ENCODE measurements at places on chromosomes 5 and 9.
A peak's percentile ranks its signal among the peaks of the same experiment; 100 is the strongest.

GRCh38 chr5:59130431-59130830 lies 547.6 kb downstream of the RAB3C start:
- no peak overlapping the region for H3K4me3 ChIP-seq
- DNase-seq = no peak
- peaks cover 22% of the 10 kb centered on the region for H3K36me3 ChIP-seq

- no peaks in the 10 kb centered on the region for H3K4me1 ChIP-seq
- H3K27me3 ChIP-seq = peaks cover 34% of the 10 kb centered on the region
- no peak for DNase-seq
- peaks cover 3% of the 10 kb centered on the region for H3K36me3 ChIP-seq
- H3K27ac ChIP-seq = no peak overlapping the region
Measured at GRCh38 chr5:132142459-132142858, 68.9 kb downstream of the CSF2 start.

GRCh38 chr9:124222918-124223720 lies 34.6 kb upstream of the NEK6 start:
- peaks cover 11% of the 10 kb centered on the region for H3K27me3 ChIP-seq
- peak overlapping the region; percentile 32 for H3K27ac ChIP-seq
- H3K36me3 ChIP-seq = no peaks in the 10 kb centered on the region
- DNase-seq = no peak

DNA sequence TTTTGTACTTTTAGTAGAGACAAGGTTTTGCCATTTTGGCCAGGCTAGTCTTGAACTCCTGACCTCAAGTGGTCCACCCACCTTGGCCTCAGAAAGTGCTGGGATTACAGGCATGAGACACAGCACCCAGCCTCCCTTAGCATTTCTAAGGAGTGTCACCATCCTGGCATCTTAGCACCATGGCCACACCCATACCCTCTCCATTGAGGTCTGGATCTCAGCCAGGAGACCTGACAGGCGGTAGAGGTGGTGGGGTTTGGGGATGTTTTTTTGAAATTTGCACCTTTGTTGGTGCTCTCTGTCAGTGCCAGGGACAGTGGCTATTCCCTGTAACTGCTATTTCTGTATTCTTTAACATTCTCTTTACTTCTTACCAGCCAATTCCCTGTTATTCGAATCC lies 72.5 kb downstream of the TRIM36 start:
- no peak overlapping the region for H3K27ac ChIP-seq
- no peaks in the 10 kb centered on the region for H3K36me3 ChIP-seq
- H3K4me1 ChIP-seq = no peaks in the 10 kb centered on the region
- H3K4me3 ChIP-seq = no peak overlapping the region
- H3K27me3 ChIP-seq = peaks cover 11% of the 10 kb centered on the region

- no peaks in the 10 kb centered on the region for H3K4me1 ChIP-seq
- no peaks in the 10 kb centered on the region for H3K27me3 ChIP-seq
- no peak overlapping the region for H3K27ac ChIP-seq
- H3K4me3 ChIP-seq = no peak overlapping the region
Measured at GRCh38 chr9:100554935-100555401, 22.9 kb upstream of the CAVIN4 start.

- no peak overlapping the region for H3K4me3 ChIP-seq
- DNase-seq = no peak
- H3K27ac ChIP-seq = no peak overlapping the region
Measured at GRCh38 chr5:2658881-2659470, 92.5 kb downstream of the IRX2 start.

DNA sequence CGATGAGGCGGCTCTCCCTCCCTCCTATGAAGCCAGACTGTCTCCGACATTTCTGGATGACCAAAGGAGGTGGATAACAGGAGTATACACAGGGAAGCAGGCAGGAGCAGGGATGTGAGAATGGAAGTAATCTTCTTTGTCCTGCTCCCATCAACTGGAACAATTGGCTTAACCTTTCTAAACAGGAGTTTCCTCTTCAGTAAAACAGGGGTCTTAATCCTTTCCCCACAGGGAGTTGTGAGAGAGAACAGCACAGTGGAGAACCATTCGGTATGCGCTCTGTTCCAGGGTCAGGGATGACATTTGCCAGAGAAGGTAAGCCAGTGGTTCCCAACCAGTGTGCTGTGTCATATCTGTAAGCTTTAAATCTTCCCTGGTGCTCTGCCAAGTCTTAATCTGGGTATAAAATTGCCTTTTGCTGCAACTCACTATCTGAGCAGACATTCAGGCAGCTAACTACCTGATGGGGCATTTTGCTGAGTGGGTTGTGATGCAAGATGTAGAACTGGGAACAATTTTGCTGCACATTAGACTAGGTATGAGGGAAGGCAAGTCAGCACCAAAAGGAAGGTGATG lies 294.8 kb upstream of the KIF2A start:
- DNase-seq = no peak
- no peaks in the 10 kb centered on the region for H3K36me3 ChIP-seq
- no peak overlapping the region for H3K27ac ChIP-seq
- H3K27me3 ChIP-seq = no peaks in the 10 kb centered on the region

DNA sequence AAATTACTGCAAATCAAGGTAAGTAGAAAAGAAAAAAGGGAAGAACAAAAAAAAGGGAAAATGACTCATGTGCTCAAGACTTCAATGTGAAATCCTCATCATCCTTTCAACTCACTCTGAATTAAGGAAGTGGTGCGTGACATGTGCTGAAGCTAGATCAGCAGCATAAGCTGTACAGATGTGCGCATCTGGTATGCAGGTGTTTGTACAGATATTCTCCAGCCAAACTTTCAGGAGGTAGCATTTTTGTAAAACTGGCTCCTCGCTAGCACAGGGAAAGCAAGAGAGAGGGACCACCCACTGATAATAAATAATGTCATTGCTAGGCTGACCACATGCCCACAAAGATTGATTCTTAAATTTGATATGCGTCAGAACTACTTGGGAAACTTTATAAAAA lies 253.9 kb upstream of the RGMB start:
- H3K4me1 ChIP-seq = no peaks in the 10 kb centered on the region
- no peak for DNase-seq
- H3K36me3 ChIP-seq = no peaks in the 10 kb centered on the region
- H3K4me3 ChIP-seq = no peak overlapping the region
- H3K27me3 ChIP-seq = no peaks in the 10 kb centered on the region

- peaks cover 18% of the 10 kb centered on the region for H3K27me3 ChIP-seq
- no peaks in the 10 kb centered on the region for H3K36me3 ChIP-seq
- no peaks in the 10 kb centered on the region for H3K4me1 ChIP-seq
- H3K27ac ChIP-seq = no peak overlapping the region
Measured at GRCh38 chr9:99660191-99660636, 161.5 kb upstream of the NR4A3 start.

DNA sequence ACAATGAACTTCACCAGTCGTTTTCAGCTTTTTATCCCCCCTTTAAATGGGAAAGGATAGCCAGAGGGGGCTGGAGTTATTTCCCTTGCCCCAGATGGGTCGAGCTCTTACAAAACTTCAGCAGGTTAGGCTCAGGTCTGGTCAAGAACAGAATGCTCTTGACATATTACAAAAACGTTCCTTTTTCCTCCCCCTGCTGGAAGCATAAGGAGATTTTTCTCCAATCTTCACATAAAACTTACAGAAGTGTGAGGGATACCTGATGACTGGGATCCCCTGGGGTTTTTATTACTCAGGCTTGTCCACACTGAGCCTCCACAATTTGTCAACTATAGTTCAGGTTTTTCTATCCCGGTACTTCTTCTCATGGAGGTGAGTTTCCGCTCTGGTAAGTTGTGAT lies 60.8 kb downstream of the CSF2 start:
- H3K27ac ChIP-seq = no peak overlapping the region
- no peak overlapping the region for H3K4me3 ChIP-seq
- no peak for DNase-seq

DNA sequence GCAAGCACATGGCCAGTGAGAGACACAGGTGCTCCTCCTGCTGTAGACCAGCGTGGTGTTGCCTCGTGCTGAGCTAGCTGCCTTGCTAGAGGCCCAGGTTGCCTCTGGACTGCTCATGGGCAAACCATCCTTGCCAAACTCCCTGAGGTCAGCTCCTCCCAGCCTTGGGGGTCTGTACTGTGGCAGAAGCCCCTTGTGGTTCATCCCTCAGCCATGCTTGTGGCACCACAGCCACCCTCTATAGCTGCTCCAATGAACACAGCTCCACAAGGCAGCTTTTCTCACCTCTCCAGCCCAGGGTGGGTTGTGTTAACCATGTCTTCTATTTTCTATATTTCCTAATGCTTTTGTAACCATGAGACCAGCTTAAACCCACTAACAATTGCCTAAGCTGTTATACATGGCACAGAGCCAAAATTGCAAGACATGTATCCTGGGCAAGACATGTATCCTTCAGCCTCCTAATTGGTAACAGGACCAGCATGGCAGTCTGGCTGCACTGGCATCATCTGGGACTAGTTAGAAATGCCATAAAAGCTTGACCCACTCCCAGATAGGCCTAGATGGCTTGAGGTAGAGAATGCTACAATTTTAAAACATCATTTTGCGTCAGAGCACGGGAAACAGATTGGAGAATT lies 183.1 kb upstream of the S1PR3 start:
- no peak overlapping the region for H3K4me3 ChIP-seq
- H3K4me1 ChIP-seq = no peaks in the 10 kb centered on the region

GRCh38 chr5:177366528-177367322 lies 9.0 kb downstream of the RGS14 start:
- no peak for DNase-seq
- H3K4me1 ChIP-seq = peaks cover 73% of the 10 kb centered on the region
- H3K27me3 ChIP-seq = no peaks in the 10 kb centered on the region
- no peak overlapping the region for H3K27ac ChIP-seq

DNA sequence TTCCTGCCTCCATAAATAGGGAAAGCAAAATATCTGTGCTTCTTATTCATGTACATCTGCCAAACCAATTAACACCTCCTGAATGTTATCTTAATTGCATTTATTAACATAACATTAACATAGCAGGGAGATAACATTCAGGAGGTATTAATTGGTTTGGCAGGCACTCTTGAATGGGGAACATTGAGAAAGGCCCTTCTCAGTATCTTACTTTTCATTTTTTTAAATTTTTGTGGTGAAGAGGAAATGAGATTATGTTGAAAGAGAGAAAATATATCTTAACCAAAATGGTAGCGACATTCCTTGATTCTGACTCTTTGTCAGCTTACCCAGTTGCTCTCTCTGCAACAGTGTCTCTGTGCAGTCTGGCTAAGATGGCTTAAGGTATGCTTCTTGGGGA lies 100.4 kb upstream of the TLE1 start:
- no peak overlapping the region for H3K27ac ChIP-seq
- H3K4me1 ChIP-seq = no peaks in the 10 kb centered on the region
- no peak for DNase-seq
- H3K36me3 ChIP-seq = no peaks in the 10 kb centered on the region

GRCh38 chr9:9079473-9079872 lies 1279.9 kb upstream of the DMAC1 start:
- H3K4me1 ChIP-seq = no peaks in the 10 kb centered on the region
- no peak for DNase-seq
- no peaks in the 10 kb centered on the region for H3K36me3 ChIP-seq

- H3K36me3 ChIP-seq = peaks cover 5% of the 10 kb centered on the region
- no peak for DNase-seq
- H3K4me1 ChIP-seq = peaks cover 23% of the 10 kb centered on the region
Measured at GRCh38 chr5:16542236-16542635, 74.6 kb downstream of the RETREG1 start.

DNA sequence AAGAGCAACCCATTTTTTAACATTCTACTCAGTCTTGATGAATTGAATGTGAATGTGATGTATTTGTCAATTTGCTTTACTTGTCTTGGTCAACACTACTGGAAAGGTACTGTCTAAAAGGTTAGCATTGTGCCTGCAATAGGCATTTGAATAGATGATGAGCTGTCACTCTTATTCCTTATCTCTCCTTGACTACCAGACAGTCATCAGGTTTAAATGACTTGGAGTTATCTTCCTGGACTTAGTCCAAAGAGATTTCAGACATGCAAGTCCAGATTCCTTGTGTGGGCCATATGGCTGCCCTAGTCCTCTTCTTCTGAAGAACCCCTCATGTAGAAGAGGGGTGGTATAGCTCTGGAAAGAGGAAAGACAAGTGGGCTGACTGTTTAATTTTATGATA lies 4.8 kb downstream of the ARHGEF28 start:
- peaks cover 46% of the 10 kb centered on the region for H3K27me3 ChIP-seq
- H3K27ac ChIP-seq = no peak overlapping the region
- H3K36me3 ChIP-seq = no peaks in the 10 kb centered on the region
- no peaks in the 10 kb centered on the region for H3K4me1 ChIP-seq

DNA sequence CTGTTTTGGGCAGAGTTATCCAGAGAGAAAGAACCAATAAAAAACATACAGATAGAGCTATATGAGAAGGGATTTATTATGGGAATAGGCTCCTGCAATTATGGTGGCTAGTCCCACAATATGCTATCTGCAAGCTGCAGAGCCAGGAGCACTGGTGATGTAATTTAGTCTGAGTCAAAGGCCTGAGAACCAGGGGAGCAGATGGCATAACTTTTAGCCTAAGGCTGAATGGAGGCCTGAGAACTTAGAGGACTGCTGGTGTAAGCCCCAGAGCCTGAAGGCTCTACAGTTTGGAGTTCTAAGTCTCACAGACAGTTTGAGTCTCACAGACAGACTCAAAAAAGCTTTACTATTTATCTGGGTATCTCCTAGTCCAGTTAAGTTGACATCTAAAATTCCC lies 263.8 kb downstream of the FBXL7 start:
- H3K27ac ChIP-seq = no peak overlapping the region
- no peaks in the 10 kb centered on the region for H3K36me3 ChIP-seq
- no peak for DNase-seq
- H3K27me3 ChIP-seq = no peaks in the 10 kb centered on the region
- no peaks in the 10 kb centered on the region for H3K4me1 ChIP-seq

DNA sequence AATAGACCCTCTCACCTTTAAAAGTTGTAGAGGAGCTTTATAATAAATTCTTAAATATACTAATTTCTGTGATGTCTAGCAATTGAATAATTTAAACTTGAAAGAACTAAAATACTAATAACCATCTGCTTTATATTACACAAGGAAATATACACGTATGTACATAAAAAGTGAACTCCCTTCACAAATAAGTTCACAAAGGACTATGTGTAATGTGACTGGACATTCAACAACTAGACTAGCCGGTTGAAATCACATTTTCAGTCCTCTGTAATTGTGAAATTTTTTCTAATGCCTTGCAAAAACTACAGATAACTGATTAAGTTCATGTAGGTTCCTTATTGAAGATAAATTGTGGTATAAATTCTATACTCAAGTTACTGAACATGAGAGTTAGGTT lies 11.6 kb downstream of the NSA2 start:
- H3K27ac ChIP-seq = no peak overlapping the region
- no peaks in the 10 kb centered on the region for H3K4me1 ChIP-seq
- H3K27me3 ChIP-seq = no peaks in the 10 kb centered on the region
- DNase-seq = no peak
- no peak overlapping the region for H3K4me3 ChIP-seq

DNA sequence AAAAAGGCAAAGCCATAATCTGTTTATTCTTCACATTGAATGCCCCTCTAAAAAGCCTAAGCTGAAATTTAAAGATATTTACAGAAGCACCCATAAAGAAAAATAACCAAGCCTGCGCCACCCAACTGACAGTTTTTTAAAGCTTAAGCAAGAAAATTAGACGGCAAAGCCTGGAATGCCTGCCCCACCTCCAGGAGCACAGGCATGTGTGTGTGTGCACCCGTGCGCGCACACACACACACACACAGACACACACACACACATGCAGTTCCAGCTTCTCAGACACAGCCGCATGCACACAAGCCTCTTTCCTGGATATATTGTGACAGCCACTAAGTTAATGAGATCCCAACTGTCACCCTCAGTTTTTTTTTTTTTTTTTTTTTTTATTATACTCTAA lies 88.2 kb downstream of the FRMD3 start:
- no peaks in the 10 kb centered on the region for H3K27me3 ChIP-seq
- no peaks in the 10 kb centered on the region for H3K4me1 ChIP-seq
- H3K36me3 ChIP-seq = no peaks in the 10 kb centered on the region
- no peak overlapping the region for H3K4me3 ChIP-seq
- H3K27ac ChIP-seq = no peak overlapping the region
- DNase-seq = no peak
